ENCODE measurements at places on chromosomes 11 and 22.

DNA sequence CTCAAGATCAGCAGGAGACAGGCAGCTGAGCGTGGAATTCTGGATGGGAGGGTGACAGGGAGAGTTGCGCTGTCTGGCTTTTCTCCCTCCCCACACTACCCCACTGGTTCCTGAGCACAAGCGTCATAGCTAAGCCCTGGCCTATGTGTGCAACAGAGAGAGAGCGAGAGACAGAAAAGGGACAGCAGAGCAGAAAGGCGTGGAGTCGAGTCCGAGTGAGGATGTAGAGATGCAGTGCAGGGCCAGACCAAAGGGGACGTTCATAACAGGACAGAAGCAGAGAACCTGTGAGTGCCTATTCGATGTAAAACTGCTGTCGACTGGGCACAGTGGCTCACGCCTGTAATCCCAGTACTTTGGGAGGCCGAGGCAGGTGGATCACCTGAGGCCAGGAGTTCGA lies 94.0 kb upstream of the TMEM45B start:
- DNase-seq, result no peak

GRCh38 chr11:34242037-34242625 lies 115.7 kb downstream of the ABTB2 start:
- no peak for DNase-seq

DNA sequence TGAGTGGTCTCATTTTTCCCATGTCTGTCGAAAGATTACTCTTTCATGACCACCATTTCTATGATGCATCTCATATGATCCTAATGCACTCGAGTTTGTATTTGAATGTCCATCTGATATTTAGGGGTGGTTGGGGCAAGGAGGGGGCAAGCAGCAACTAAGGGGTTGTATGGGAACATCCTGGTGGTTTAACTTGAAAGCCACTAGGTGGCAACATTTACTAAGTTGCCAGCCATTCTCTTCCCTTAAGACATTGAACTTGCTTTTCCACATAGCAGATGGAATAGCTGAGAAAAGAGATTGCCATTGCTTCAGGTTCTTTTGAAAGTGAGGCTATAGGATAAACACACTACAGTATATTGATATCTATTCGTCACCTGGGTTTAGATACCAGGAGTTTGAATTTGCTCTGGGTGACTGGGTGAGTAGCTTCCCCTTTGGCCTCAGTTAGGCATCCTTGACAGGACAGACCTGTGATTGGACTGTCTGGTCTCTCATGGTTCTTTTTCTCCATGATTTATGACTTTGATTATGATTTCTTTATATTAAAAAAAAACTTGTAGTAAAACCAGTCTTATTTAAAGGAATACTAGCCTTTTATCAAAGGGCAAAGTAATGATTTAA lies 32.4 kb downstream of the NF2 start:
- DNase-seq, result peak; percentile 35

DNA sequence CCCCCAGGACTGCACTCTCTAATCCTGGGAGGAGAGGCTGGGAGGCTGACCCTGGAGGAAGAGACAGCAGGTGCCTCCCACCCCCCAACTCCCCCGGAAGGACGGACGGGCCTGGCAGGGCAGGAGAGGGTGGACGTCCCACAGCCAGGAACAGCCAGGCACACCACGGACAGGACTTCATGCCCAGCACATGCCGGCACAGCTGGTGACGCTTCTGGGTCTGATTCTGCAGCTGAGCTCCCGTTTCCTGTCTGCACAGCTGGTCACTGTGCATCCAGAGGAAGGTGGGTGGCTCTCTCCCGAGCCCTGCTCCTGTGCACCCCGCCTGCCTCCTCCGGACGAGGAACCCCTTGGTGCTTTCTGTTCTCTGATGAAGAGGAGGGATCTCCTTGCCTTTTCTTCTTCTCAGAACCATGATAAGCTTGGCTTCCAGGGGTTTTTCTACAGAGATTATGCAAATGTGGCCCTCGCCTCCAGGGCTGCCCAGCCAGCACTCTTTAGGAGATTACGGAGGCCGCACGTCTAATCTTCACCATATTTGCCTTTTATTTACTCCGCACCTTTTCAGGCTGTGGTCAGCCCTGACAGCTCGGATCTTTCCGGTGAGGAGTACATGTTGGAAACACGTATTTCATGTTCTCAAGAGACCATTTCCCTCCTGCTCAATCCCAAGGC lies 1295.8 kb downstream of the BRD1 start:
- no peak for DNase-seq

DNA sequence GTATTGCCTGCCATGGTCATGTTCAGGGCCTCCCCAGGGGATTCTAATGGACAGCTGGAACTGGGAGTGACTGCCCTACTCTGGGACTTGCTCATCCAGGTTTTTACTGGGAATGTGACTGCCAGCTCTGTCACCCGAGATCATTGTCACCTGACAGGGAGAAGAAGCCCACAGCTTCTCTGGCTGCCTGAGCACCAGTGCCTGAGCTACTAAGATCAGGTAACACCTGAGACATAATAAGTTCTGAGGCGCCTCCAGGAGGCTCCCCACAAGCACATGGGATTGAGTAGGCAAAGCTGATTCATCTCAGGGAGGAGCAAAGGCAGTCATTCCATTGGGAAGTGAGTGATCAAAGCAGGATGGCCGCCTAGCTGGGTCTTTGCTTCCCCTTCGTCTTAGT lies 84.2 kb upstream of the GALNT18 start:
- no peak for DNase-seq

DNA sequence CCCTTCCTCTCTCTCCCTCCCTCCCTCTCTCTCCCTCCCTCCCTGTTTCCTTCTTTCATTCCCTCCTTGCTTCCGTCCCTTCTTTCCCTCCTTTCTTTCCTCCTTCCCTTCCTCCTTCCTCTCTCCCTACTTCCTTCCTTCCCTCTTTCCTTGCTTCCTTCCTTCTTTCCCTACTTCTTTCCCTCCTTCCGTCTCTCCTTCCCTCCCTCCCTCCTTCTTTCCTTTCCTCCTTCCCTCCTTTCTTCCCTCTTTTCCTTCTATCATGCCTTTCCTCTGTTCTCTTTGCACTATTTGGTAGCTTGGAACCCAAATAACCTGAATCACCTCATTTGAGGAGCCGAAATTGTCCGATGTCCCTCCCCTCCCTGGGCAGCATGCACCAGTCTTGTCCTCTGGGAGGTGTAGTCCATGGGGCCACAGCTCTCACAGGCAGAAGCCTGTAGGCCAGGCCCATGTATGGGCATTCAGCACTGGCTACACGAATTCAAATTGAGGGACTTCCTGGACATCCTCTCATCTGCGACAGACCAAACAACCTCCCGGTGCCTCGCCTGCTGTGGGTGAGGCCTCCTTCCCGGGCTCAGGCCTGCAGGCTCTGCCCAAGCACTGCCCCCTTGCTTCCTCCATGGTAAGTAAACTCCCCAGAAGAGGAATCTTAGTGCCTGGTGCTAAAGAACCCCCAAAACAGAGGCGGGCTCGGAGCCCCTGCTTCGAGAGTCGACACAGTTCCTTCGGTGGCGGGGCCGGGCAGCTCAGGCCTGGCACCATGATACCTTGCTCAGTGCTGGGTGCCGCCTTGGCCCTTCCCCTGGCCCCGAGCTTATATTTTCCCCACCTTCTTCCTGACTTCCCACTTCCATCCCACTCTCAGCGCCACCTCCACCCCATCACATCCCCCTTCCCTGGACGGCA lies 454.1 kb upstream of the CADM1 start:
- no peak for DNase-seq

GRCh38 chr11:70568035-70568813 lies 169.9 kb downstream of the CTTN start:
- no peak for DNase-seq

DNA sequence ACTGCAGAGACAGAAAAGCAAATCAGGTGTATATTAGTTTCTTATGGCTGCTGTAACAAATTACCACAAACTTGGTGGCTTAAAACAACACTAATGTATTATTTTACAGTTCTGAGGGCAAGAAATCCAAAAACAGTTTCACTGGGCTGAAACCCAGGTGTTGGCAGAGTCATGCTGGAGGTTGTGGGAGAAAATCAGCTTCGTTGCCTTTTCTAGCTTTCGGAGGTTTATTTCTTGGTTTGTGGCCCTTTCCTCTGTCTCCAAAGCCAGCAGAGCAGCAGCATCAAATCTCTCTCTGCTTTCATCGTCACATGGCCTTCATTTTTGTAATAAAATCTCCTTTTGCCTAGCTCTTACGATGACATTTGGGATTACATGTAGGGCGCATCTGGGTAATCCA lies 33.0 kb upstream of the OR6M1 start:
- DNase-seq, result no peak

DNA sequence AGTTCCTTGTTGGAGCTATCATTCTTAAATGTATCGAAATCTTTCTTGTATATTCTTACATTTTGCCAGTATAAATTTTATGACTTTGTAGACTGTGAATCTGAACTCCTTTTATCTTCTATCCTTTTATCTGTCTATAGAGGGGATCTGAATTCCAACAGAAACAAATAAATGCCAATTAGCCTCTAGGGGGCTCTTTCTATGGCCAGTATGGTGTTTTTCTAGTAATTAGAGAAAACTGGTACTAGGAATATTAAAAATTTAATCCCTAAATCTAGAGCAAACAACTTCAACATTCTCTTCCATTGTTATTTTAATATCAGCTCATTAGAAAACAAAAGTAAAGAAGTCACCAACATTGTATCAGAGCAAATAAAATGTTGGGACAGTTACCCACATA lies 21.5 kb upstream of the CAT start:
- DNase-seq, result no peak

DNA sequence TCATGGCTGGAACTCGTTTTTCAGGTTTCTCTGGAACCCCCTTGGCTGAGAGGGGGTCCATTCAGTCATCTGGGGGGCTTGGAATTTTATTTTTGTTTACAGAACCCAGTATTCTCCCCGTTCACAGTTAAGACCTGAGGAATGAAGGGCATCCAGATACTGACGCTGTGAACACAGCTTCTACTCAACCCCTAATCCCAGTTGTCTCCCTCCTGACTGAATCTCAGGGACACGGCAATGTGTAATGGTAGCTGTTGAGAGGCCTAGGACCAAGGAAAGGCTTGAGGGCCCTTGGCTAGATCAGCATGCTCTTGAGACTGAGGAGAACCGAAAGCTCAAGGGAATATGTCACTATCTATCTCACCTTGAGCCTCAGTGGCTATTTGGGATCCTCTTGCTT lies 113.6 kb downstream of the SWAP70 start:
- no peak for DNase-seq

GRCh38 chr11:117851852-117852251 lies 24.6 kb downstream of the FXYD6 start:
- DNase-seq, result no peak

DNA sequence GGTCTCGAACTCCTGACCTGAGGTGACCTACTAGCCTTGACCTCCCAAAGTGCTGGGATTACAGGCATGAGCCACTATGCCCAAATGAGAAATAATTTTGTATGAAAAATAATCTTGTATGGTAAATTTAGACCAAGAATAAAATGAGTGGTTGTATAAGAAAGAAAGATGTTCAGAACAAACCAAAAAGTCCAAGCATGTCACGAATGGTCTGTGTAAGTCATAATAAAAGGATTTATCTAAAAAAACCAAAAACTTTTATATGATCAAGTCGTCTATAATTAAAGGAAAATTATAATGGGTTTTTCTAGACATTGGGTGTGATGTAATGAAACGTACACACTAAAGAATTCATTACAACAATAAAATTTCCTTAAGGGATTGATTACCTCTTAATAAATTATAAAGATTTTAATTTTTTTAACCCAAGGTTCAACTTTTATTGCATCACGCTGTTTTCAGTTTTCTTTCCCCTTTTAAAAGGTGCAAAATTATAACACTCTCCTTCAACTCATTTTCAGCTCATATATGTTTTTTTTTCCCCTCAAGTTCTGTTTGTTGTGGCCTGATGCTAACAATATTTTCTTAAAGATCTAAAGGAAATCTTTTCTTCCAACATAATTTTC lies 8.9 kb upstream of the AQP11 start:
- no peak for DNase-seq

- DNase-seq, result no peak
Measured at GRCh38 chr11:132872211-132872610, 660.1 kb downstream of the OPCML start.

DNA sequence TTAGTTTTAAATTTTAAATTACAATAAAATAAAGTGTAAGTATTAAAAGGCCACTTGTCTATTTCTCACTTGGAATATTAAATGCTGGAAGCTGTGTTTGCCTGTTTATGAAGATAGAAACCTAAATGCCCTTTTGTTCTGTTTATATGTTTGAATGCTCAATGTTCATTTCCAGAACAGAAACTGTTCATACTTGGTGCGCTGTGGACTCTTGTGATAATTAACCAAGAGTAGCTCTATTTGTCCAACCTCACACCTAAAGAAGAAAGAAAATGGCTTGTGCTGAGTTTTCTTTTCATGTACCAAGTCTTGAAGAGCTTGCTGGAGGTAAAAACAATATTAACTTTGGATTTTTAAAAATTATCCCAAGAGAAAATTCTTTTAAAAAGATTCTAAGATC lies 5.7 kb downstream of the C11orf54 start:
- DNase-seq, result no peak

GRCh38 chr11:32305460-32305859 lies 129.9 kb downstream of the WT1 start:
- no peak for DNase-seq

- no peak for DNase-seq
Measured at GRCh38 chr11:73553266-73553665, 44.6 kb downstream of the FAM168A start.

- DNase-seq, result no peak
Measured at GRCh38 chr11:45518833-45519535, 146.4 kb downstream of the CHST1 start.

GRCh38 chr11:35187996-35188395 lies 49.0 kb downstream of the CD44 start:
- DNase-seq, result no peak

DNA sequence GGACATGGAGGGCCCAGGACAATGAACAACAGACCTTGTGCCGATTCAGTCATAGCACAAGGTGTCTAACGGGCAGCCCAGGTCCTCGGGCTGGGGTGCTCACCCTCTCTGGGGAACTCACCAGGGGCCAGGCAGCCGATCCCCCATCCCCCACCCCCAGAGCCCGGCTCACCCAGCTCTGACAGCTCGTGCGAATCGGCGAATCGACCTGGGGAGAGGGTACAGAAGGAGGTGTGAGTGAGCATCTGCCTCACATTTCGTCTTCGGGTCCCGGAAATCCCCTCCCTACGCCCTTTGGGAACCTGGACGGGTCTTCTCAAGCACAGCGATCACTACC lies 423 bp downstream of the PEX16 start:
- no peak for DNase-seq

- no peak for DNase-seq
Measured at GRCh38 chr11:2531277-2531986, 86.6 kb downstream of the KCNQ1 start.

- DNase-seq, result no peak
Measured at GRCh38 chr11:46918083-46918787, at the start of gene LRP4. TSS of gene LRP4 (minus strand) at chr11:46918550. CDS start at chr11:46918379, 171 bp downstream.

DNA sequence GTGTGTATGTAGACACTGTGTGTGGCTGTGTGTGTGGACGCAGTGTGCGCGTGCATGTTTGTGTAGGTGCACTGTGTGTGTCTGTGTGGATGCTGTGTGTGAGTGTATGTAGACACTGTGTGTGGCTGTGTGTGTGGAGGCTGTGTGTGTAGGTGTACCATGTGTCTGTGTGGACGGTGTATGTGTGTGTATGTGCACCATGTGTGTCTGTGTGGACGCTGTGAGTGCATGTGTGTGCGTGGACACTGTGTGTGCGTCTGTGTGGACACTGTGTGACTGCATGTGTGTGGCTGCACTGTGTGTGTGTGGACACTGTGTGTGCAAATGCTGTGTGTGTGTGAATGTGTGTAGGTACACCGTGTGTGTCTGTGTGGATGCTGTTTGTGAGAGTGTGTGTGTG lies 10.3 kb downstream of the TRPM5 start:
- DNase-seq, result no peak

Data from LNCaP clone FGC (cell line).